ENCODE measurements at places on chromosomes 1 and 21. TPM values are rescaled to one million over a fixed set of nuclear protein-coding genes. Genes with fewer than 3 reads are reported as not detected.

ST6GALNAC5 gene
- 1.2 TPM for total RNA-seq

HES4 gene
- 379 TPM for total RNA-seq

KRTAP19-1 gene
- total RNA-seq = not detected

SLC16A1 gene
- 103 TPM for total RNA-seq

VWA5B1 gene
- not detected for total RNA-seq

C1orf185 gene
- total RNA-seq = not detected

VASH2 gene
- total RNA-seq = 4.7 TPM

GNAT2 gene
- 0.69 TPM for total RNA-seq

ZNF281 gene
- total RNA-seq = 23.3 TPM

GRCh38 chr1:246332078-246332477, 175.0 kb downstream of the SMYD3 start:
- H3K36me3 ChIP-seq = no peaks in the 10 kb centered on the region
- no peak overlapping the region for H3K27ac ChIP-seq
- no peaks in the 10 kb centered on the region for H3K27me3 ChIP-seq
- no peak for DNase-seq
- no peaks in the 10 kb centered on the region for H3K4me1 ChIP-seq

DNA sequence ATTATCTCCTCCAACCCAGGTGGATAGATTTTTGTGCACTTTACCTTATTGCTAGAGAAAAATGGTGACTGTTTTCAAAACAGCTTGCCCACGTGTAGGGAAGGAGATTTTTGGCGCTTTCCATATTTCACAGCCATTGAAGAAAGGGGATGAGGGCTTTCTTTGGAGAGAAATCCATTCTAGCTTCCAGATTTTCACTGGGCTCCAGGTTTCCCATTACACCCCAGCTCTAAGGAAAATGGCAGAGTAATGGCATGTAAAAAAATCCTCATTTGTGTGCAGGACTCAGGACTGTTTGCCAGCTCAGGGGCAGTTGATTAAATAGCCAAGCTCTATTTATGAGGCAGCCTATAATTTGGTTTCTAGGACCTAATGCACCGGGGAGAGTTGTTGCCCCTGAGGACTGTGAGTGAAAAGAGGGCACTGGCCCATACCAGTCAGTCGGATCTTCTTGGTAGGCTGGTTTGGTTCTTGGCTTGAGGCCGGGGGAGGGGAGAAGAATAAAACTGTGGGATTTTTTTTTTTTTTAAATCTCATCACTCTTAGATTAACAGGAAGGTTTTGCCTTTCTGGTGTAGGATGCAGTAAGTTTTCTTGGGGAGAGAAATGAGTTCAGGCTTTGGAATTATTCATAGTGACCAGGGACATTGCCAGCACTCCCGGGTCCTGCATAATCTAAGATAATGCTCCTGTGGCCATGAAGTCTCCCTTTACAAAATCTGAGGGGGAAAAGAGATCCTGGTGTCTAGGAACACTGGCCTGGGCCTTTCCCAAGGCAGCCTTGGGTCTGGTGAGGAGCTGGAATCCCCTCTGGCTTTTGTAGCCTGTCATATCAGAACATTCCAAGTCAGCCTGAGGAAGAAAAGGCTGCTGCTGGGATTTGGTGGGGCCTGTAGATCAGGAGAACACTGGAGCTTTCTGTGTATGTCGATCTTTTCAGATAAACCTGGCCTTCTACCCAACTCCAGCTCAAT, 1.9 kb upstream of the ARID1A start:
- peak overlapping the region; percentile 73 for H3K4me3 ChIP-seq
- no peak for DNase-seq
- H3K36me3 ChIP-seq = no peaks in the 10 kb centered on the region
- H3K27ac ChIP-seq = peak overlapping the region; percentile 94

DNA sequence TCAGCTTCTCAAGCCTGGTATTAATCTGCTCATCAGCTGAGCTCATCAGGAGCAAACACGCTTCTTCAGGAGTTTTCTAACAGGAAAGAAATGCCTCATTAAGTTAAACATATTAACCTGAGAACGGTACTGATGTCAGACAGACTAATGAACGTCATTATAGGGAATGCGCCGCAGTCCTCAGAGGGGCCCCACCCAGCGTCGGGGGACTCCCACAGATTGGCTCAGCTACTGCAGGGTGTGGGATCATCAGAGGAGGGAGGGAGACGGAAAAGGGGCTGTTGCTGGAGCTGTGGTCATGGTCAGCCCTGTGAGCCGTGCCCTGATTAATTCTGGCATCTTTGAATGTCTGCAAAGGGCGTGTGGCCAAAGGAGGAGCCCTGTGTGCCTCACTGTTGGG, 348.5 kb downstream of the PTPRU start:
- H3K27me3 ChIP-seq = no peaks in the 10 kb centered on the region
- H3K36me3 ChIP-seq = no peaks in the 10 kb centered on the region
- DNase-seq = no peak
- H3K4me3 ChIP-seq = no peak overlapping the region

DNA sequence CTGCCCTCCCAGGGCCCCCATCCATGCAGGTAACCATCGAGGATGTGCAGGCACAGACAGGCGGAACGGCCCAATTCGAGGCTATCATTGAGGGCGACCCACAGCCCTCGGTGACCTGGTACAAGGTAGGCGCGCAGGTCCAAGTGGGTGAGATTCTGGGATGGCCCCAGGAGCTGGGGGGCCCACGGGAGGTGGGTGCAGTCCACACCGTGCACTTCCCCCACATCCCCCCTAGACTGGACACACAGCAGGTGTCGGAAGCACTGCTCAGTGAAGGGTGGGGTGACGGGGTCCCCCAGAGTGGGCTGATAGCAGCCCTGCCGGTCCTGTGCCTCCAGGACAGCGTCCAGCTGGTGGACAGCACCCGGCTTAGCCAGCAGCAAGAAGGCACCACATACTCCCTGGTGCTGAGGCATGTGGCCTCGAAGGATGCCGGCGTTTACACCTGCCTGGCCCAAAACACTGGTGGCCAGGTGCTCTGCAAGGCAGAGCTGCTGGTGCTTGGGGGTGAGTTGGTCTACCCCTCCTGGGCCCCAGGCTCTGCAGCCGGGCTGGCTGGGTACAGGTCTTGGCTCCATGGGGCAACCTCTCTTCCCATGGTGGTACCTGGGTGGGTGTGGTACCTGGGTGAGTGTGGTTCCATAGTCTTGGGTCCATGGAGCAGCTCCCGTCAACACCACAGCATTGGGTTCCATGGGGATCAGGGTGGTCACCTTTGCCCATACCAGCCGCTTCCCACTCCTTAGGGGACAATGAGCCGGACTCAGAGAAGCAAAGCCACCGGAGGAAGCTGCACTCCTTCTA, 40.4 kb downstream of the TRIM11 start:
- H3K4me3 ChIP-seq = no peak overlapping the region
- no peaks in the 10 kb centered on the region for H3K27me3 ChIP-seq
- H3K27ac ChIP-seq = no peak overlapping the region
- no peak for DNase-seq

DNA sequence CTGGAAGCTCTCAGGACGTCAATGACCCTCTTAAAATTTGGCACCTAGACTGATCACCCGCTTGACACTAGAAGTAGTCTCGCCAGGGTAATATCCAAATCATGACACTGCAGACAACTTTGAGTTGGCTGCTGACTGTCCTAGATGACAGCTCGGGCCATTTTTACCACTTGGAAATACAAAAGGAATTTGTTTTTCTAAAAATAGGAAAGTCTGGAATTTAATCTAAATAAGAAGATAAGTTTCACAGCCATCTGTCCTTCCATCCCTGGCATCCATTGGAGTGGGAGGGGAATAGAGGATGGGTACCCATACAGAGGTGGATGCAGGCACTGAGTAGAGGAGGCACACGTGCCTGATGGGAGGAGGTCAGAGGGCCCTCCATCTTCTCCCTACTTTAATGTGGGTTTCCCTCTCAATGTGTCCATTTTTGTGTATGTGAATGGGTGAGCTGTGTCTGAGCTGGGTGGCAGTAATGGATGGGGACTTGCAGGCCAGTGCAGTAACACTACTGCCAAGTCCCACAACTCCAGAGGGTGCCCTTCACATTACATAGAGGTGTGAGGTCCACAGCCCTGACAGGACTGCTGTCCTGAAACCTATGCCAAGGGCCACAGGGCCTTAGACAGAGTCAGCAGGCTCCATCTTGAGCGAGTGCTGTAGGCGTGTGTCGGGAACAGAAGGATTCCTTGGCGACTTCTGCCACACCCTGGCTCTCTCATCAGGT, 104.8 kb upstream of the IPO9 start:
- H3K4me3 ChIP-seq = no peak overlapping the region
- no peaks in the 10 kb centered on the region for H3K4me1 ChIP-seq
- no peaks in the 10 kb centered on the region for H3K27me3 ChIP-seq
- H3K36me3 ChIP-seq = no peaks in the 10 kb centered on the region
- DNase-seq = no peak
- H3K27ac ChIP-seq = no peak overlapping the region

DNA sequence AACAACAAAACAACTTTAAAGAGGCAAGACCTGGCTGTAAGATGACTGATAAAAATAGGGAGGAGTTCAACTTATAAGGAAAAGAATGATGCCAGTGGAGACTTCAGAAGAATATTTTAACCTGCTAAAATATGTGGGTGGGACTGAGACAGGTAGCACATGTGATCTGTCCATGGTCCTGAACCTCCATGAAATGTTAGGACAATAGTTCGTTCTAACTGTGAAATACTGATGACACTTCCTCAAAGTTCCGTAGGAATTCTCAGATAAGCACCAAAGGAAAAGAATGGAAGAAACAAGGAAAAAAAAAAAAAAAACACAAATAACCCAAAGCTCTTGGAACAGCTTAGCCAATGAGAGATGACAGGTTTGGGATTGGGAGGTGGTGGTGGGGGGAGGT, 44.7 kb downstream of the CDC42BPA start:
- no peak overlapping the region for H3K4me3 ChIP-seq
- H3K4me1 ChIP-seq = 0 out of 2 replicates have a peak, but pooled peaks cover 4% of the 10 kb centered on the region
- no peaks in the 10 kb centered on the region for H3K36me3 ChIP-seq
- peak; percentile 84 for DNase-seq

GRCh38 chr1:55259911-55260609, 44.9 kb upstream of the USP24 start:
- no peaks in the 10 kb centered on the region for H3K27me3 ChIP-seq
- no peak for DNase-seq
- no peaks in the 10 kb centered on the region for H3K36me3 ChIP-seq

DNA sequence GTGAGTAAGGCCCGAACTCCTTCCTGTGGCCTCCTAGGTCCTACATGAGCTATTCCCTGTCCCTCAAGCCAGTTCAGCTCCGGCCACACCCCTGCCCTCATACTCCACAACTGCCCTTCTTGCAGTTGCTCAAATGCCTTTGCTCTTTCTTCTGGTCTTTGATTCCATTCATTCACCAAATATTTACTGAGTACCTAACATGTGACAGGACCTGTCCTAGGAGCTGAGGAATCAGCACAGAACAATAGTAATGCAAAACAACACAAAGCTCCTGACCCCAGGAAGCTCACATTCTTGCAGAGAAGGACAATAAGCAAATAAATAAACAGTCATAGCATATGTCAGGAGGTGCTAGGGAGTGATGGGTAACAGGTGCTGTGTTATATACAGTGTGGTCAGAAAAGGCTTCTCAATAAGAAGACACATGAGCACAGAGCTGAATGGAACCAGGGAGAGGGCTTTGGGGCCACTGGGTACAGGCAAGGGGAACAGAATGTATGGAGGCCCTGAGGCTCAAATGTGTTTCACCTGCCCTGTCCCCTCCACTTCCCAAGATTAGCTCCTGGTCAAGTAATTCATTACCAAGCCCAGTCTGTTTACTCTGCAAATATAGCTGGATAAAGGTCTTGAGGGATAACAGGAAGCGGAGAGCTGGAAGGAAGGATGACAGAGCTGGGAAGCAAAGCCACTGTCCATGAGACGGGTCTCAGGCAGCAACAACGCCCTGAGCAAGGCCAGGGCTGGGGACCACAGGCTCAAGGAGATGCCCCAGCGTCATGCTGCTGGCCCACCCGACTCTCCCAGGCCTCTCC, 145.1 kb downstream of the CSMD2 start:
- no peaks in the 10 kb centered on the region for H3K27me3 ChIP-seq
- no peak for DNase-seq
- H3K4me3 ChIP-seq = no peak overlapping the region
- no peak overlapping the region for H3K27ac ChIP-seq
- no peaks in the 10 kb centered on the region for H3K36me3 ChIP-seq
- no peaks in the 10 kb centered on the region for H3K4me1 ChIP-seq

- DNase-seq = no peak
- no peak overlapping the region for H3K27ac ChIP-seq
- no peaks in the 10 kb centered on the region for H3K27me3 ChIP-seq
- H3K36me3 ChIP-seq = peaks cover 37% of the 10 kb centered on the region
- no peak overlapping the region for H3K4me3 ChIP-seq
These were observed 52.5 kb downstream of the ERI3 start for GRCh38 chr1:44302541-44302940.

DNA sequence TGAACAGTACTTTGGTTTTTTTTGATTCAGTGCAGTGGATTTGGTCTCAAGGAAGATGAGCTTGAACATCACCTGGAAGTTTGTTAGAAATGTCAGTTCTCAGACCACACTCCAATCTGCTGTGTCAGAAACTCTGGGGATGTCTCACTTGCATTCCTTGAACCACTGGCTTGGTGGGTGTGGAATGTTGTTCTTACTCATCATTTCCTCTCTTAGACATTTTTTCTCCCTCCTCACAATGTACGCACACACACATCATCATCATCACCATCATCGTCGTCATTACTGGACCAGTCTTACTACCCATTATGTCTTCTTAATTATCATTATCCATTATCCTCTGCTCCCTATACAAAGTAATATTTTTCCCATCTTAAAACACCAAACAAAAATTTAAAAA, 91.9 kb upstream of the KCNK2 start:
- H3K27ac ChIP-seq = no peak overlapping the region
- H3K27me3 ChIP-seq = no peaks in the 10 kb centered on the region
- peak; percentile 85 for DNase-seq
- H3K4me1 ChIP-seq = peaks cover 7% of the 10 kb centered on the region
- H3K4me3 ChIP-seq = no peak overlapping the region

DNA sequence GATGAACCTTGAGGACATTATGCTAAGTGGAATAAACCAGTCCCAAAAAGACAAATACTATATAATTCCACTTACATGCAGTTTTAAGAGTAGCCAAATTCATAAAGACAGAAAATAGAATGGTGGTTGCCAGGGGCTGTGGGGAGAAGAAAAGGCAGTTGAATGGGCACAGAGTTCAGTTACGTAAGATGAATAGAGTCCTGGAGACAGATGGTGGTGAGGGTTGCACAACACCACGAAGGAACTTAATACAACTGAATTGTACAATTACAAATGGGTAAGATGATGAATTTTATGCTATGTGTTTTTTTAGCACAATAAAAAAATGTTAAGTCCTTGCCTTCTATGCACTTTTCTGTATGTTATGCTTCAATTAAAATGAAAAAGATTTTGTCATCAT, 66.6 kb downstream of the CD34 start:
- H3K36me3 ChIP-seq = no peaks in the 10 kb centered on the region
- no peaks in the 10 kb centered on the region for H3K27me3 ChIP-seq

- H3K36me3 ChIP-seq = no peaks in the 10 kb centered on the region
- H3K4me1 ChIP-seq = peaks cover 20% of the 10 kb centered on the region
- H3K4me3 ChIP-seq = no peak overlapping the region
- H3K27ac ChIP-seq = peak overlapping the region; percentile 47
- no peaks in the 10 kb centered on the region for H3K27me3 ChIP-seq
- peak; percentile 34 for DNase-seq
These were observed 31.0 kb downstream of the TMCC2 start for GRCh38 chr1:205258719-205259118.

- H3K27ac ChIP-seq = peak overlapping the region; percentile 81
- no peaks in the 10 kb centered on the region for H3K27me3 ChIP-seq
- peak; percentile 93 for DNase-seq
- H3K36me3 ChIP-seq = no peaks in the 10 kb centered on the region
- H3K4me3 ChIP-seq = no peak overlapping the region
These were observed 43.1 kb downstream of the OPTC start for GRCh38 chr1:203536980-203537455.
